Fibroblast of skin of back (primary cell): ENCODE measurements at places on chromosomes 2 and 18.

DNA sequence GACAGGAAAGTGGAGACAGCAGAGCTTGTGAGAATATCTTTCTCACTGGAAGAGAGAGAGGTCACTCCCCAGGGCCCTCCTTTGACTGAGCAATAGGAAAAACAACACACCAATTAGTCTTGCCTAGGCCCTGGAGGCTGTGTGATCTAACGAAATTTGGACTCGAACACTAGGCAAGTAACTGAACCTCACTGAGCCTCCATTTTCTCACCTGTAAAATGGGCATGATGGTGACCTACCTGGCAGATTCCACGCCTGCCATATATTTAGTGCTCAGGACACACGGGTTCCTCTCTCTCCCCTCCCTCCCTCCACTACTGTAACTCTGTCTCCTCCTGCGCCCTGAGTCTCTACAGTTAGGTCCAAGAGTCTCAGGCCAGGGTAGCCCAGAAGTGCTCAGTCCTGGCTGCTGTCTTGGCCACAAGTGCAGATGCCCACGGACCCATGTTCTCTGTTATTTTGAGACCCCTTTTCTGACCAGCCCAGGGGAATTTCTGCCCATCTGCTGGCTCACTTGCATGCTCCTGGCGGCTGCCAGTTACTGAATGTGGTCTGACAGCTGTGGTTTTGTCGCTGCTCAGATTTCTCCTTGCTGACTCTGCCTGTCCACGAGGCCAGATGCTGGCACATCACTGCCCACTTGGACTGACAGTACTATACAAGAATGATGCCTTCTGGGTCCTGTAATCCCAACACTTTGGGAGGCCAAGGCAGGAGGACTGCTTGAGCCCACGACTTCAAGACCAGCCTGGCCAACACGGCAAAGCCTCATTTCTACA is 9.6 kb upstream of the GIGYF2 start:
- DNase-seq: no peak

GRCh38 chr2:42098571-42099437 is 51.0 kb downstream of the PKDCC start:
- no peak for DNase-seq

DNA sequence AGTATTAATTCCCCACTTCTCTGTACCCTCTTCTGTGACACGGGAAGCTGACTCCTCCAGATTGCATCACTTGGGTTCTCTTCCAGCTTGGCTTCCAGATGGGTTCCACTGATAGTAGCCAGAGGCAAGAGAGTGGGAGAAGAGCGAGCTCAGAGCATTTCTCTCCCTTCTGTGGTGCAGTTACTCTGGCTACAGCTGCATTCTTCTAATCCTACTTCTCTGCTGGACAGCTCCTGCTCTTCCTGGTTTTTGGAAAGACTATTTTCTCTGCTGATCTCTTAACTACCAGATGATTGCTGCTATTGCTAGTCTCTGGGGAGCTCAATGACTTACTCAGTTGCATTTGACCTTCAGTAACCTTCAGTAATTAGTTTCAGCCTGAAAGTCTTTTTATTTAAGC is 187.5 kb upstream of the MAP2 start:
- no peak for DNase-seq

GRCh38 chr2:69139778-69140670 is 127.0 kb downstream of the ANTXR1 start:
- no peak for DNase-seq

- DNase-seq: peak; percentile 61
Measured at GRCh38 chr2:229586746-229587705, 127.3 kb downstream of the DNER start.

DNA sequence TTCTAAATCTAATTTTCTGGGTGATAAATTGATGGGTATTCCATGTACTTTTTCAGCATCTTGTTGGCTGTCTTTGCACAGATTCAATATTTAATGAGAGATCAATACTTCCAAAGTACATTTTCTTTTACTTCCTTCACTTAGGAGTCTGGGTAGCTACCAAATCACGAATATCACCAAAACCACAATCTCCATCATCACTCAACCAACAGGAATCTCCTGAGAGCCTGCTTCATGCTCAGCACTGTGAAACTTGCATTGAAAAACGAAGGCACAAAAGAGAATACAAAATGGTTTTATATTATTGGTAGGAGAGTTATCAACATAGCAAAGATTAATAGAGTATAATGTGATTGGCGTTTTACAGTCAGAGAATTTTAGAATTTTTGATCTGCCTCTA is 261.5 kb upstream of the DSEL start:
- DNase-seq: no peak

DNA sequence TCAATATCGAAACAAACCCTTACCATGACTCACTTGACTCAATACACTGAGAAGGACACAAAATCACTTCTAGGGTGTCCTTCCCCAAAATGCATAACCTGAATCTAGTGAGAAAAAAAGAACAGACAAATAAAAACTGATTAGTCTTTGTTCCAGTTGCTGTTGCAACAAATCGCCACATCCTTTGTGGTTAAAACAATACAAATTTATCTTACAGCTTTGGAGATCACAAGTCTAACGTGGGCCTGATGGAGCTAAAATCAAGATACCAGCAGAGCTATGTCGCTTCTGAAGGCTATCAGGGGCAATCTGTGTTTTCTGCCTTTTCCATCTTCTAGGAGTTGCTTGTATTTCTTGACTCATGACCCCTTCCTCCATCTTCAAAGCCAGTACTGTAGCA is 541.7 kb downstream of the KCNJ3 start:
- DNase-seq: no peak

- DNase-seq: no peak
Measured at GRCh38 chr2:68519236-68519635, 51.9 kb downstream of the APLF start.

DNA sequence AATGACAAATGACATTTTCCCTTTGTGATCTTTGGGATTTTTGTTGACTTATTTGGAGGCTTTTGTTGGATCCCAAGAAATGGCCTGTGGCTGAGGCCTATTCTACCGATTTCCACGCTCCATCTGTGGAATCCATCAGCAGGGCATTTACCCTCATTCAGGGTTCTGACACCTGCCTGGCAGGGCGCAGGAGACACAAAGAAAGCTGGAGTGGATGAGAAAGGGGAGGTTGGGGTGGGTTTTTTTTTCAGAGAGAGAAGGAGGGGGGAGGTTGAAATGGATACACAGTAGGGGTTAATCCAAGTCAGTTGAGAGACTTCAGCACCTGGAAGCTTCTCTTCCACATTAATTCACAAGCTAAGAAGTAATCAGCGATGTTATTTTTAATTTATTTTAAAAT is 59.7 kb downstream of the PAX3 start:
- no peak for DNase-seq

- no peak for DNase-seq
Measured at GRCh38 chr18:3478262-3478978, 28.4 kb downstream of the TGIF1 start.

GRCh38 chr2:60496956-60497355 is 56.5 kb downstream of the BCL11A start:
- no peak for DNase-seq

GRCh38 chr2:215454519-215455246 is 18.8 kb upstream of the FN1 start:
- DNase-seq: no peak

- DNase-seq: no peak
Measured at GRCh38 chr2:191656391-191656790, 21.5 kb upstream of the NABP1 start.

GRCh38 chr2:239660390-239661230 is 259.8 kb upstream of the HDAC4 start:
- no peak for DNase-seq

DNA sequence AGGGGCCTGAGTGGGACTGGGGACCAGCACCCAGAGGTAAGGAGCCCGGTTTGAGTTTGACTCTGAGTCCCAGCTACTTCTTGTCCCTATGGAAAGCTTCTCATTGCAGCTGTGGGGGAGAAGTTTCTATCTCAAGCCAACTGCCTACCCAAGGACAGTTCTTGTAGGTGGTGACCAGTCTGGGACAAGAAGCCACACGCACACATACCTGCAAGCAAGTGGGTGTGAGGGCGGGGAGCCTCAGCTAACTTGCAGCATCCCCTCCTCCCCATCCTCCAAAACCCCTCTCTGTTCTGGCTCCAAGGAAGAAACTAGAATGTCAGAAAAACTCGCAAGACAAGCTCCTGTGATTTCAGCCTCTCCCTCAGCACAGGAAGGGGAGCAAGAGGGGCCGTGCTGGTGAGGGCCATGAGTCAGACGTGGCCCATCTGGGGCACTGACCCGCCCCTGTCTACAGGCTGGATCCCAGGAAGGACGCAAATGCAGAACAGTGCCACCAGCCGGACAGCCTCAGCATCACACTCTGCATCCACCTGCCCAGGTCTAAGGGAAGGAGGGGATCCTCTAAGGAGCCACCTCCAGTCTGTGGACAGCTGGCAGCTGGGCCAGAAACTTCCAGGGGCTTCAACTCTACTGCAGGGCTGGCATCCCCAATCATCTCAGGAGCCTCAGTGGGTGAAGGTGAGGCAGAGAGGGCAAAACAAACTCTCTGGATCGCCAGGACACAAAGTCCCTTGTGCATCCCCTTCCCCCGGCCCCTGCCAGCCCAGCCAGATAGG is 103.4 kb downstream of the TNS1 start:
- peak; percentile 90 for DNase-seq

DNA sequence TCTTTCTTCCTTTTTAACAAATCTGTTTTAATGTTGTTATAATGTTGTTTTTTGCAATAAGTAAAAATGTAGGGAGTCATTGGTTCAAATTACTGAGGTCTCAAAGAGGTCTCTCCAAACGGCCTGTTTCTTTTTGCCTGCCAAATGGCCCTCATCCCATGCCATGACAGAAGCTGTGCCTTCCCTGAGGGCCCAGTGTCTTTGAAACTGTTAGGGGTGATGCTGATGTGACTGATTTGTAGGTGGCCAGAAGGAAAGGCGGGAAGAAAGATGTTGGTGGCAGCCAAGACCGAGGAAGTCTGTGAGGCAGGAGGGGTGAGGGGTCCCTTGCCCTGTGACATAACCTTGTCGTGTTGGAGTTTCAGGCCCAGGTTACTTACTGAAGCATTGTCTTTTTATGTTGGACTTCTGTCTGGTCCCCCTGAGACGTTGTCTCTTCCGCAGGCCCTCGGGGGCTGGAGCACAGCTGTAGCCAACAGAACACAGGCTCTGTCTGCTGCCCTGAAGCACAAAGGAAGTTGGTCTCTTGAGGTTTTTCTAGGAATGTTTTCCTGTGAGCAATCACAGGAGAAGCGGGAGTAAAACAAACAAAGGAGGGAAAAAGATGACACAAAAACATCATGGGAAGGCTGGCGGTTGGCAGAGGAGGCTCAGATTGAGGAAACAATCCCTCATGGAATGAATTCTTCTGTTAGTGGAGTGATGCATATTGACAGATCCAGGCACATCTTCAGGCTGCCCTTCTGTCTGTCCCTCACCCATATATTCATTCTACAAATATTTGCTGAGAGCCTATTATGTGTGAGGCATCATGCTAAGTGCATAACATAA is 4.9 kb upstream of the ST3GAL5 start:
- peak; percentile 99 for DNase-seq

DNA sequence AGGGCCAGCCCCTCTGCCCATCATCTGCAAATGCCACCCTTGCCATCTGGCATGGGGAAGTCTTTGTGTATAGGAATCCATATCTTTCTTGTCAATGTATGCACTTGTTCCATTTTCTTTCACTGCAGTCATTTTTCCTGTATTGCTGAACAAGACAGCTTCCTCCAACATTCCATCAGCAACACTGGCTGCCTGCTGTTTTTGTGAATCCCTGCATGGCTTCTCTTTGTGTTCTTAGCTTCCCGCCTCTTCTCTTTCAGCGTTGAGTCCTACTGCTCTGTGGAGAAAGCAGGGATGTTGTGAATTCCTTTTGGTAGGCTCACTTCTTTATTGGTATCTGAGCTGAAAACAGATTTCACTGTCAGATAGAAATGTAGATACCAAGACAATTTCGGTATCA is 150.0 kb downstream of the LPIN1 start:
- peak; percentile 12 for DNase-seq
